ENCODE measurements at places on chromosomes 3 and 15.

- no peak for DNase-seq
These were observed 118.1 kb downstream of the AGBL1 start for GRCh38 chr15:86197770-86198169.

DNA sequence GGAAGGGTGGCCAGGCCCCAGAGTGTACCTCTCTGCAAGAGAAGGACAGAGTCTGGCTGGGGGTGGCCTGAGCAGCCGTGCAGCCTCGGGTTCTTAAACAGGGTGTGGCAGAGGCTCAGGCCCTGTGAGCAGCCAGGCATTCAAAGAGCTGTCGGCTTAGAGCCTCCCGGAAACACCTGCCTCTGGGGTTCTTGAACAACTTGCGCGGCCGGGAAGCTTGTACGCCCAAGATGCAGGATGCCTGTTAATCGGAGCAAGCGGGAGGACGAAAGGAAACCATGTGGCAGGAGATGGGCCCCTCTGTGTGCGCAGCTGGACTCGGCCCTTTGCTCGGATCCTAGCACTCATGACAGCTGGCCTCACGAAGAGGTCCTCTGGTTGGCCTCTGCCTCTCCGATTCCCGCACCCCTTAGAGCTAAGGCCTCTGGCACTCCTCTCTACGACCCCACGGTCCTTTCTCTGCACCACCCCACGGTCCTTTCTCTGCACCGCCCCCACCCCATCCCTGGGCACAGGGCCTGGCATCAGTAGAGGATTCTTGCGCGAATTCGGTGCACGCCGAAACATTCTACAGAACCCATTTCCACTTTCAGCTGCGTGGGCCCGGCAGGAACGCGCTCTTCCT lies 23.9 kb upstream of the TXNRD3 start:
- no peak for DNase-seq

- DNase-seq: no peak
These were observed 17.2 kb downstream of the SPTBN5 start for GRCh38 chr15:41876689-41877088.

- DNase-seq: no peak
These were observed 1.5 kb downstream of the ACAD11 start for GRCh38 chr3:132657869-132658747.

DNA sequence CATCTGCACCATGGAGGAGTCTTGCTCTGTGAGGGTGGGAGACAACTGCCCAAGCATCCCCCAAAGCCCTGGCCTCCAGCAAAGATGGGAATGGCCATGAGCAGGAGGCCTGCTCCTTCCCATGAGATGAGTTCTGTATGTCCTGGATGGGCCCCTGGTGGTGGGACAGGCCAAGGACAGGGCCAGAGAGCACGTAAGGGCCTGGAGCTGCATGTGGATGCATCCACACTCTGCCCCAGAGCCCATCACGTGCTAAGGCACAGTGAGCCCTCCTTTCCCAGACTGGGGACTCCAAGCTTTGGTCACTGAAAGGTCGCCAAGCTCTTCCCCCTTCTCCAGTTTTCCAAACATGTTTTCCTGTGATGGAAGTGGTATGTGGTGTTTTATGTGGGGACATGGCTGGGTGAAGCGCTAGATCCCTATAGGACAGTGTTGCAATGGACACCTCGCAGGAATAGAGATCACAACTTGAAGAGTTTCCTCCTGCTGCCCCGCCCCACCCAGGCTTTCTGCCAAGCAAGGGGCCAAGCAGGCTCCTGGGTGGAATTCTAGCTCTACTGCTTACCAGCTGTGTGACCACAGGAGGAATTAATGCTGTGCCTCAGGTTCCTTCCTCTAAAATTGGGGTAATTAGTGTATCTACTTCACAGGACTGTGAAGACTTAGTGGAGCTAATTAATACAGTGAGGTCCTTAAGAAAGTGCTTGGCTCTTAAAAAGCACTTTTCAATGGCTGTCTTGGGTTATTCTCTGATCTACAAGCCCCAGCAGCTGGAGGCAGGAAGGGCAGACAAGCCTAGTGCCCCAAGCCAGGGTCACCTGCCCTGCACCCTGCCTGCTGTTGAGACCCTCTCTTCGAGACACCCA lies 106.4 kb upstream of the RPL32 start:
- DNase-seq: no peak

DNA sequence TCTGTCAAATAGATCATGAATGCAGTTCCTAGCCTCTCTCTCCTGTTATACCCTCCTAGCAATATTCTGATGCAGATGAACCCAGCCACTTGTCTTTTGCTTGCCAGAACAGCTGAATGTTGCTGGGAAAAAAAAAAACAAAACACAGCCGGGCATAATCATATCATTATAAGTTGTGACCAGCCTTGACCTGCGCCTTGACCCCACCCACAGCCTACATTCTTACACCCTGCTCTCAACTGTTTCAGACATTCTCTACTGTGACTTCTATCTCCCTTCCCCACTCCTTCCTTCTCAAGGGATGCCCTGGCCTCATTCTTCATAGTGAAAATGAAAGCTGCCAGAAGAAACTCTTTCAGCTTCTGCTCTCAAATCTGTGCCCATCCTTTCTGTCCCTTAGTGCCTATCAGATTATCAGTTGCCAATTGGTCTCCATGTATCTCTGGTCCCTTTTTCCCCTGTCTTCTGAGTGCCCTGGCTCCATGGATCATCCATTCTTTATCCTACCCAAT lies 389.1 kb upstream of the TPRG1 start:
- DNase-seq: no peak

DNA sequence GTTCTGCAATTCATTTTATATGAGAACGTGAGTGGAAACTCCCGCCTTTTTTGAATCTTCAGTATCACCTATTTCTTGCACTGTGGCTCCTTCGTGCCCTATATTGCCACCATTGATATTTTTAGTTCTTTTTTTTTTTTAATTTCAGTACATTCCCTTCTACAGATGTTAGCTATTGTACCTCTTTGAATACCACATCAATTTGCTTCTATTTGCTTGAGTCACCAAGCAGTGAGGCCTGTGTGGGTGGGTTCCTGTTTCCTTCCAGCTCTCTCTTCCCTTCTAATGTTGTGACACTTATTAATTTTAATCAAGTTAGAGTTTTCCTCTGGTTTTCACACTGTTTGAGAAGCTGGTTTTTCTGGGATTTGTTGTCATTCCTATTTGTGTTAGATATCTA lies 8.7 kb downstream of the HACD2 start:
- DNase-seq: no peak

- DNase-seq: no peak
These were observed 664 bp downstream of the PARP3 start for GRCh38 chr3:51942603-51943450.

DNA sequence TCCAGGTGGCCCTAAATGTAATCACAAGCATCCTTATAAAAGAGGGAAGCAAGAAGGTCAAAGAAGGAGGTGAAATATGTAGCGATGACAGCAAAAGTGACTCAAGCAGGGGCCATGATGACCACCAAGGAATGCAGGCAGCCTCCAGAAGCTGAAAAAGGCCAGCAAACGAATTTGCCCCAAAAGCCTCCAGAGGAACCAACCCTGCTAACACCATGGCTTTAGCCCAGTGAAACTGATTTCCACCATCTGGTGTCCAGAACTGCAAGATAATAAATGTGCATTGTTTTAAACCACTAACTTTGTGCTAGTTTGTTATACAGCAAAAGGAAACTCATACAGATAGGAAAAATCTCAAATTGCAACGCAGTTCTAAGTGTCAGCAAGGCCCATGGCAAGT lies 23.0 kb upstream of the RBSN start:
- DNase-seq: no peak

DNA sequence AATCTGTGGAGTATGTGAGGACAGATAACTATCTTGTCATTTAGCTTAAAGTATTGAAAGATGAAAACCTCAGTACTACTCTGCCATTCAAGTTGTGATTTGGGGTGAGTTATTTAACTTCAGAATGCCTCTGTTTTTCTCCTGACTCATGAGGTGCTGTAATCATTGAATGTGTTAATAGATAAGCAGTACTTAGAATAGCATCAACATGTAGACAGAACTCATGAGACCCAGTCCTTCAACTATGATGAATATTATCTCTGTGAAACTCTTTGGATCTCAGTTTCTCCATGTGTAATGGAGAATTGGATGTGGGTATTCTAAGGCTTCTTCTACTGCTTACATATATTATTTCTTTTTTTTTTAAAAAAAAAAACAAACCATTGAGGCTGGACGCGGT lies 431.4 kb downstream of the GRM7 start:
- DNase-seq: no peak

GRCh38 chr3:15205934-15206661 lies at the start of gene CAPN7:
Gene CAPN7 (plus strand): TSS chr3:15206246. CDS start chr3:15206496, 250 bp downstream.
- peak; percentile 95 for DNase-seq

DNA sequence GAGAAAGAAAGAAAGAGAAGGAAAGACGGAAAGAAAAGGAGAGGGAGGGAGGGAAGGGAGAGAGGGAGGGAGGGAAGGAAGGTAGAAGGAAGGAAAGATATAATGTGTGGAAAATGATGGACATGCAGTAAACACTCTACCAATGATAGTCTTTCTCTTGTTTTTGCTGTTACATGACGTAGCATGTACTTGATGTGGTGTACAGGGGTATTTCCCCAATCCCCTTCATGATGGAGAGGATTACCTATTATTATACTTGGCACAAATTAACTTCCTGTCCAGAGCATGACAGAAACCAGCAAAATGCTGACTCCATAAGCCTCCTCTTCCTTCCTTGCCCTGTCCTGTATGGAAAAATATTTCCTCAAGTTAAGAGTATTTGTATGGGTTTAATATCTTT lies 124.4 kb downstream of the B3GALNT1 start:
- no peak for DNase-seq

DNA sequence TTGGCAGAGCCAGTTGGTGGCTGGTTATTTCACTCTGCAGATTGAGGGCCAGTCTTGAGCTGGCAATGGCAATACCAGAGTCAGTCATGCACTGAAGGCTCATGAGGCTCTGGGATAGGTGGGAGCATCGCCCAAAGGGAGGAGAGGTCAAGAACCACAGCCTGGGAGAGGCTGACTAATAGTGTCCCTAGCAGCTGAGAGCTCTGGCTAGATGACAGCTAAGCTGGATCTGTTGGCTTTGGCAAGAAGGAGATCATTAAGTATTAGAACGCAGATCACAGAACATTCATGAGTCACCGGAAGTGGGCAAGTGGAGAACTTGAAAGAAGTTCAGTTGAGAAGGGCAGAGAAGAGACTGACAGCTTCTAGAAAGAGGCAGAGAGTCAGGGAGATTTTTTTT lies 521.1 kb downstream of the NR2F2 start:
- DNase-seq: no peak

- no peak for DNase-seq
These were observed 72.2 kb downstream of the CACNA1D start for GRCh38 chr3:53566461-53567145.

- DNase-seq: no peak
These were observed 364.9 kb upstream of the MCTP2 start for GRCh38 chr15:93866476-93866875.

GRCh38 chr3:79521221-79521848 lies 246.5 kb downstream of the ROBO1 start:
- no peak for DNase-seq

DNA sequence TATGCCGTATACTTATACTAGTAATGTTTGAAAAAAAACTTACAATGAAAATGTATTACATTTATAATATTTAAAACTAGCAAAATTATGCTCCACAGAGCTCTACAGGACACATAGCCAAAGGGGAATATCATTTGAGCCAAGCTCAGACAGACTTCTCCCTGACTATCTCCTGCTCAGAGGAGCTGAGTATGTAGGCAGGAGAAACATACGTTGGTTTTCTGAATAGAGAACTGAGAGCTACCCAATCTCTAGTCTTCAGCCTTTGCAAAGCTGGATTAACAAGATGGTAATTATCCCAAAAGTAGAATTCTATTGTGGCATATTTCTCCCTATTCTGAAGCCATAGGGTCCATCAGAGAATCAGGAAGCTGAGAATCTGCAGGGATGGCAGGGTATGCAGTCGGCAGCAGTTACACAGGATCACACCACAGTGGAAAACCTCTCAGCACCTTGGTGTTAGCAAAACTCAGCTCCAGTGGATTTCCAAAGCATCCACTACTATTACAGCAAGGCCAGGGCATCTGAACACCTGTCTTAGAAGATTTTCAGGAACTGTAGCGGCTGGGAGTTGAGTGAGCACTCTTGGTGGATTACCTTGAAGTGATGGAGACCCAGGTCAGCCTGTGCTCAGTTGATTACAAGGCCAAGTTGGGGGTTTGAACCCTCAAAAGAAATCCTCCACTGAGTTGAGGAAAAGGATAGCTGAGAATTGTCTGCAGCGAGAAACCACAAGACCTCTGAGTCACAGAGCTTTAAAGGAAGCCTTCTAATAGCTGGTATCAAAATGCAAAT lies 30.1 kb downstream of the GPR15 start:
- no peak for DNase-seq

- DNase-seq: no peak
These were observed 19.4 kb downstream of the ASTE1 start for GRCh38 chr3:131007256-131007655.

- DNase-seq: no peak
These were observed 215.6 kb downstream of the RPLP1 start for GRCh38 chr15:69668039-69668705.

DNA sequence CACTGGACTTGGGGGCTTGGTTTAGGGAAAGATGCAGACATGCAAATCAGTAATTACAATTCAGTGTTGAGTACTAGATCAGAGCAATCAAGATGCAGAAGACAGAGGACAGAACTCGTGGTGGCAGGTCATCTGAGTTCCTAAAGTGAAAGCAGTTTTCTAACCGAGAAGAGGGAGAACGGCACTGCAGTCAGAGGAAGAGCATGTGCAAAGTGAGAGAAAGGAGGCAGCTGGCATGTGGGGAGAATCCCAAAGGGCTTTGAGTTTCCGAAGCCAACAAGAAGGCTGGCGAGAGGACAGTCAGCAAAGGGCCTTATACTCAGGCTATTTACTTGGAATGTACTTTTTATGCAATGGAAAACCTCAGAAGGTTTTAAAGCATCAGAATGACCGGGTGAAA lies 87.0 kb downstream of the ANP32A start:
- DNase-seq: no peak

- DNase-seq: no peak
These were observed 110.9 kb upstream of the TPM1 start for GRCh38 chr15:62931650-62932049.

DNA sequence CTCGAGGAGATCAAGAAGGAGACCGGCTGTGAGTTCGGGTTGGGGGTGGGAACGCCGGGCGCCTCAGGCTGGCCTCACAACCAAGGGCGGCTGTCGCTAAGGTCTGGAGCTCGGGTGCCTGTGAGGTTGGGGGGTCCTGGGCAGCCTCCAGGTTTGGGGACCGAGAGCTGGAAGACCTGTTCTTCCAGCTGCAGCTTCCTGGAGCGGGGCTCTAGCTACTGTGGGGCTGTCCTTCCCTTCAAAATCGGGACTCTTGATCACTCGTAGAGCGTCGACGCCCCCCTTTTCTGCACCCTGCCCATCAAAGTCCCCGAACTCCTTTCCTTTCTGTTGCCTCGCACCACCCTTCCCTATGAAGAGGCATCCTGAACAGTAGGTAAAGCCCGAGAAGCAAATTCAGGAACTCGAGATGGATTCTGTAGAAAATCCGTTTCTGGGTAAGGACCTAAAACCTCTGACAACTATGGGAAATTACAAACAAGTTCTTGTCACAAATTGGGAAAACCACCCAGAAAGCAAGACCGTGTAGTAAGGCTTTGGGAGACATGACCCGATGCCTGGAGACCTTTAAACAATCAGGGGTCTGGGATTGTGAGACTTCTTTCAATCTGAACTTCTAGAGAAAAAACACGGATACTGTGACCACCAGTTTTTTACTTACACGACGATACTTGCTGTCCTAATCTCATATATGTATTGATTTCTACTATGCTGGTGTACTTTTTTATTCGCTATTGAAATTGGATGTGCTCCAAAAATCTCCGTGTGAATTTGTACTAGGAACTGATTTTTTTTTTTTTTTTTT lies 556 bp downstream of the CHP1 start:
- DNase-seq: no peak

- no peak for DNase-seq
These were observed 200.8 kb upstream of the GADL1 start for GRCh38 chr3:31095255-31095654.

Measured in stimulated activated CD4-positive, alpha-beta T cell treated with anti-CD3 and anti-CD28 coated beads, Interleukin-1b, Interleukin-23, amount 100 ng/mL, for 24 hours (primary cell).